ENCODE measurements at places on chromosomes 2 and 18. TPM values are rescaled to one million over a fixed set of nuclear protein-coding genes. Genes with fewer than 3 reads are reported as not detected.

Gene QPCT
- 1.7 TPM for total RNA-seq

Gene SERPINB11
- not detected for total RNA-seq

Gene CHST10
- total RNA-seq = 4.1 TPM

Gene GDF7
- total RNA-seq = 0.62 TPM

DNA sequence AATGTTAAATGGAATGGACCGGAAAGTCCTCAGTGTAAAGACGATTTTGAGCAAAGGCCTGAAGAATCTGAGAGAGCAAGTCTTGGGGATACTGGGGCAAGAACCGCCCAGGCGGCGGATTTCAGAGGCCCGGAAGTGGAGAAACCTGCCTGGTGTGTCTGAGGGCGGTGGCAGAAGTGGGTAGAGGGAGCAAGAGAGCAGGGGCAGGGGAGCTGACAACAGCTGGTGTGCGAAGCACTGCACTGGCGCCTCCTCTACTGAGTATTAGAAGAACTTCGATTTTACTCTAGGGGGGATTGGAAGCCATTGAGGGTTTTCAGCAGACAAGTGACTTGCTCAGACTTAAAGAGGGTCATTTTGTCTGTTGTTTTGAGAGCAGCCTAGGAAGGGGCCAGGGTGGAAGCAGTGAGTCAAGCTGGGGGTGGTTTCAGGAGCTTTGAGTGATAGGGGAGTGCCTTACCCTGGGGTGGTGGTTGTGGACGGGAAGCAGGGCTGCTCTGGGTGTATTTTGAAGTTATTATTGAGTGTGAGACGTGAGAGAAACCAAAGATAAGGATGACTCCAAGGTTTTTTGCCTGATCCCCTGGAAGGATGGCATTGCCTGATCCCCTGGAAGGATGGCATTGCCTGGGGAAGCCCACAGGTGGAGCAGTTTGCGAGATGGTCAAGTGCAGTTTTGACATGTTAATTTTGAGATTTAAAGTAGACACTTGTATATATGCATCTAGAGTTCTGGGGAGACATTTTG is 52.5 kb downstream of the ZNF236 start:
- DNase-seq = no peak

- peak; percentile 59 for DNase-seq
Measured at GRCh38 chr18:49638891-49639557, 77.2 kb downstream of the LIPG start.

- peak; percentile 72 for DNase-seq
Measured at GRCh38 chr2:97645112-97645694, 659 bp upstream of the COX5B start.

- no peak for DNase-seq
Measured at GRCh38 chr18:32152705-32153448, 37.0 kb upstream of the MEP1B start.

GRCh38 chr18:44859751-44860439 is 179.2 kb downstream of the SETBP1 start:
- no peak for DNase-seq

DNA sequence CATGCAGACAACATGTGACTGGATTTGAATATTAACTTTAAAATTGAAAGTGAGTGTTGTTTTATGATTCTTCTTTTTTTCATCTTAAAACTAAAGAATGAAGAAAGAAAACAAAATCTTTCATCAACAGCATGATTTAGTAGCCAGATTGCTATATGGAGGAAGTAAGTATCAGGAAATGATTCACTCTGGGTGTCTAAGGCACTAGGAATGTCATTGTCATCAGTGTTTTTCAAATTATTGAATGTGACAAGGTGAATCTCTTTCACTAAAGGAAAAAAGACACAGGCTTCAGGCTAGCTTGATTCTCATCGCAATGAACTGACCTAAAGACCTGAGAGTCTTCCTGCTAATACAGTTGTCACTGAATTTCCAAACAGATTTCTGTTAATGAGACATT is 430.1 kb downstream of the FBXO15 start:
- no peak for DNase-seq

DNA sequence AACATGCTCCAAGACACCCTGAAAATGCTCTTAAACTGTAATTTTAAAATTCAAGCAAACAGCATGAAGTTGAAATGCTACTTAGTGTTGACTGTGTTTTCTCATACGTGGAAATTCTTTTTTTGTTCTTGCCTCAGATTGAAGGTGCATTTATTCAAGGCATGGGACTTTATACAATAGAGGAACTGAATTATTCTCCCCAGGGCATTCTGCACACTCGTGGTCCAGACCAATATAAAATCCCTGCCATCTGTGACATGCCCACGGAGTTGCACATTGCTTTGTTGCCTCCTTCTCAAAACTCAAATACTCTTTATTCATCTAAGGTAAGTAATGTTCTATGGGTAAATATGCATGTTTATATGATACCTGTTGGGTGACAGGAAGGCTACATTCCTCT is 82.7 kb downstream of the AOX1 start:
- DNase-seq = no peak

- peak; percentile 64 for DNase-seq
Measured at GRCh38 chr2:231297108-231297908, 98.2 kb upstream of the B3GNT7 start.

DNA sequence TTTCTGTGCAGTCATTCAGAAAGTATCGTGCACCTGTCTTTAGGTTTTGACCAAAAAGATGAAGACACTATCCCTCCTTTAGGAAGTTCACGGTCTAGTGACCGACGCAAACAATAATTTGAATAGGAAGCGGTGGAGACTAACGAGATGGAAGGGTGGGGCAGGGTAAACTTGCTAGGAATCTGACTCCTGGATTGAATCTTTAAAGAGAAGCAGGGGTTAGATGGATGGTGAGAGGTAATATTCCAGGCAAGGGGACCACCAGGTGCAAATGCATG is 651 bp upstream of the TXNL1 start:
- no peak for DNase-seq

GRCh38 chr18:57352271-57352701 is at the start of gene ST8SIA3:
TSS of gene ST8SIA3 (plus strand) at chr18:57352557. CDS start at chr18:57352847, 290 bp downstream.
- no peak for DNase-seq

GRCh38 chr2:182929972-182930371 is 63.5 kb upstream of the FRZB start:
- DNase-seq = no peak

- no peak for DNase-seq
Measured at GRCh38 chr2:129737660-129738527, 241.6 kb upstream of the RAB6C start.

DNA sequence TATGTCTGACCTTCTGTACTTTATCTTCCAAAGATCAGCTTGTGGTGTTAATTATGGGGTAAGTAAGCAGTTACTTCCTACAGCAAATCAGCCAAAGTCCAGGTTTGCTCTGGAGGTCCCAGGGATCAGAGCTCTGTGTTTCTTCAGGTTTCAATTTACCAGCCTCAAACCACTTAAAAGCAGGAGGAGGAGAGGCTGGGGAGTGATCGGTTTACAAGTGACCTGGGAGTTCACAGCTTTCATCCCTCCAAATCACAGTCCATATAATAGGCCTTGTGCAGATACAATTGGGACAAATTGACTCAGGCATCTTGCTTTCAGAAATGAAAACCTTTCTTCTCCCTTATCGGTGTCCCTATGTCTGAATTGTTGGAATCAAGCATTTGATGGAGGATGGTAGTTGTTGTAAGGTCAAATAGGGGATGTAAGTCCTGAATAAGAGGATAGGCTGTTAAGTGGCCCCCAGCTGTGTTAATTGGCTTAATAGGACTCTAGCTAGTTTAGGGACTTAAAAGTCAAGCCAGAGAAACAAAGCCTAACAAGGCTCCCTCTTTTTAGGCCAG is 188.0 kb upstream of the NT5C1B start:
- DNase-seq = no peak

- DNase-seq = no peak
Measured at GRCh38 chr18:50372743-50373142, 2.1 kb upstream of the SKA1 start.

DNA sequence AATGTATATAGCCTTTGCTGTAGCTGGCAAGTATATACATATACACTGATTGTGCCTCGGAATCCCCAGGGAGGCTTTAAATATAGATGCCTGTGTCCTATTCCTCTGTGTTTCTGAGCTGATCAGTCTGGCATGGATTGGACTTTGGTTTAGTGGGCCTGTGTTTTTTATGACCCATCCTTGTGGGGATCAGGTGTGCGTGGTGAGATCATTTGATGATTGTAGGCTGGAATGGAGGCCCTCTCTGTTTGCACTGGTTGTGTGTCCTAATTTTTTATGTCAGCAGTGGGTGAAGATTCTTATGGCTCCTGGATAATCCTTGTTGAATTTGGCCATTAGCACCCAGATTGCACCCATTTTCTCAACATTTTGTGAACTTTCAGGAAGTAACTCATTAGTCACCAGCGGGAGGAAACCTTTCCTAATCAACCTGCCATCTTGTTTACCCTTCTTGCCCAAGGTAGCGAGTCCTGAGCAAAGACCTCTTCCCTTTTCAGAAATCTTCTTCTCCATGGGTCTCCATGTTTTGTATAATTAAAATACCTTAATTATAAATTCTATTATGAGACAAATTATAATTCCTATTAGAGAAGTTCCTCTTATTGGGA is 75.8 kb downstream of the UGGT1 start:
- DNase-seq = no peak

DNA sequence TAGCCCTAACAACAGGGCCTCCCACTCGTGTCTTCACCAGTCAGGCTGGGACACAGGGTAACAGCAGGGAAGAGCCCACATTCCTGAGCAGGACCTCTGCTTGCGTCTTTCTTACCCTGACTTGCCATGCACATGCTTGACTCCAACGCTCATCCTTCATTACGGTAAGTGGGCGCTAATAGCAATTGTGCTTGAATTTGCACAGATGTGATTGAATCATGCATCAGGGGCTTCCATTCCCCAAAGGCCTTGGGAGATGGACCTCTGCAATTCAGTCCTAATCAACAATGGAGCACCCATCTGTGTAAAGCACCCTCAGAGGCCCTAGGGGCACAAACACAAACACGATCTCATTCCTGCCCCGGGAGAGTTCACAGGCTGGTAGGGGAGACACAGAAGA is 13.5 kb downstream of the TEX51 start:
- no peak for DNase-seq

GRCh38 chr18:10371165-10371564 is 83.3 kb upstream of the APCDD1 start:
- no peak for DNase-seq

DNA sequence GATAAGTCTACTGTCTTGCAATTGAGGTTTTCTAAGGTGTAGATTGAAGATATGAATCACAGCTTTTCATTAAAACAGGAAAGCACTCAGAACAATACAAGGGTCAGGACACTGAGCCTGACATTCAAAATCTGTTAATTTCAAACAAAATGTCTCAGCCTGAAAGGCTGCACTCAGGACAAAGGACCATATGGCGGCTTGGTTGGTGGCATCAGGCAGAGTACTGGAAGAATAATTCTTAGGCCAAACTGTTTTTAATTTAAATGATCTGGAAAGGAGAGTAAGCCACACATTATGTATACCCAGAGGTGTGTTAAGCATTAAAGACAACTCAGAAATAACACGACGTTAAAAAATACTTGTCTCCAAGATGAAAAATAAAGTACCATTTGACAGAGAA is 85.9 kb downstream of the SKA1 start:
- no peak for DNase-seq

- DNase-seq = no peak
Measured at GRCh38 chr18:74582642-74583041, 15.0 kb upstream of the ZNF407 start.

DNA sequence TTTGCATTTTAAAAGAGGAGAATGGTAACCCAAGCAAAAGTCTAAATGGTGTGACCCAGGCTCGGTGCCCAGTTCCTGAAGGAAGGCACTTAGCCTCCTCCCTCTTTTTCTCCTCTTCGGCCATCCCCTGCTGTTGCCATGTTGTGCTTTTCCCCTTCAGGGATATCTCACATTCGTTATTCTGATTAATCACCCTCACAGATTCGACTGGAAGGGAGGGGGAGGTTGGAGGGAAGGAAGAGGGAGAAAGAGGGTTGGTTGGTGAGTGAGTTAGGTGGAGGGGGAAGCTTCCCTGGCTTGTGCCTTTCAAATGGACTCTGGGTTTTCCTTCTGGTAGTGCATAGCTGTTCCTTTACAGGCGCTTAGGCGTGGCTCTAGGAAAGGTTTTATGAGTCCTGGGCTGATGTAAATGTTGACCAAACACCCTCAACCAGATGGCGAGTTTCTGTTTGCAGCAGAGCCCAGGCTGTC is 39.0 kb upstream of the LYPD6B start:
- DNase-seq = no peak

DNA sequence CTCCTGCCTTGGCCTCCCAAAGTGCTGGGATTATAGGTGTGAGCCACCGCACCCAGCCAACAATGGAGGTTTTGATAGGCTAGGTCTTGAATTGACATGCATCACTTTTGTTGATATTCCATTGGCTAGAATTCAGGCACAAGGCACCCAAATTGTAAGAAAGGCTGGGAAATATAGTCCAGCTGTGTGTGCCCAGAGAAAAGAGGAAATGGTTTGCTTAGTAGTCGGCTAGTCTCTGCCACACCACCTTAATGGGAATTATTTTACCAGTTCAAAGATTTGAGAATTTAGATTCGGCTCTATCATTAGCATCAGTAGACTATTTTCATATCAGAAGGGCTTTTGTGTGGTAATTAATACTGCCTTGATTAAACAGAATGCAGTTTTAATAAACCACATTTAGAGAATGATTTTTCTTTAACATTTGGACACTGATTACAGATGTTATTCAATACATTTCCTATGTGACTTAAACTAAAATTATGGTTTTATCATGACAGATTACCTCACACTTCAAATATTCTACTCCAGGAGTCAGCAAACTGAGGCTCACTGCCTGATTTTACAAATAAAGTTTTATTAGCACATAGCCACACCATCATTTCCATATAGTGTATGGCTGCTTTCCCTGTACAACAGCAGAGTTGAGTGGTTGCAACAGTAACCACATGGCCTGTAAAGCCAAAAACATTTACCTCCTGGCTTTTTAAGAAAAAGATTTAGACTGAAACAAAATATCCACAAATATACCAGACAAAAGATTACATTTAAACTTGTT is 27.4 kb downstream of the DBI start:
- DNase-seq = no peak

- DNase-seq = no peak
Measured at GRCh38 chr2:44596537-44597320, 235.0 kb downstream of the CAMKMT start.

GRCh38 chr2:26585966-26586365 is 55.2 kb downstream of the CIB4 start:
- DNase-seq = no peak

DNA sequence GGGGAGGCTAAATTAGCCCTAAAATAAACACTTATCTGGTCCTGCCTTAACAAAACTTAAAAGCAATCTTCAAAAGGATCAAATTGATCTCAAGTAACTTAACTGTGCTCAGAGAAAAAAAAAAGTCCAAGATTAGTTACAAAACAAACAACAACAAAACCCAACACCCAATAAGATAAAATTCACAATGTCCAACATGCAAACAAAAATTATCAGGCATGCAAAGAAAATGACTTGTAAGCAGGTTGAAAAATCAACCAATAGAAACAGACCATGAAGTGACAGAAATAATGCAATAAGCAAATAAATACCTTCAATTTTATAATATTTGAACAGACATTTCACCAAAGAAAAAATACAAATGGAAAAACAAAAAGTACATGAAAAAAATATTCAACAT is 4.0 kb upstream of the REEP1 start:
- DNase-seq = no peak

- no peak for DNase-seq
Measured at GRCh38 chr18:58838165-58838860, 26.4 kb upstream of the ZNF532 start.

GRCh38 chr2:22281033-22281432 is 1103.9 kb upstream of the KLHL29 start:
- DNase-seq = no peak
